ENCODE measurements at places on chromosomes 3 and 15.
A peak's percentile ranks its signal among the peaks of the same experiment; 100 is the strongest.

- DNase-seq: no peak
Measured at GRCh38 chr15:84819291-84819768, 2.2 kb downstream of the ALPK3 start.

DNA sequence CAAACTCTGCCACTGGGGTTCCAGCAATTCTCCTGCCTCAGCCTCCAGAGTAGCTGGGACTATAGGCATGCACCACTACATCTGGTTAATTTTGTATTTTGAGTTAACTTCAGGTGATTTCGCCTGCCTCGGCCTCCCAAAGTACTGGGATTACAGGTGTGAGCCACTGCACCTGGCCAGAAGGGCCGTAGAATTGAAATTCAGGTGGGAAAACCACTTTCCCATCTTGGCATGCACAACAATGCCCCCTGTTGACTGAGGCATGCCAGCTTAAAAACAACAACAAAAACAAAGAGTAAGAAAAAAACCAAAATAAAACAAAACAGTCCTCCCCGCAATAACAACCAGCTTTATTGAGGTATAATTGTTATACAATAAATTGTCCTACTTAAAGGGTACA, 32.6 kb upstream of the RAB11A start:
- DNase-seq: no peak

- no peak for DNase-seq
Measured at GRCh38 chr3:122405015-122405414, 10.8 kb downstream of the WDR5B start.

DNA sequence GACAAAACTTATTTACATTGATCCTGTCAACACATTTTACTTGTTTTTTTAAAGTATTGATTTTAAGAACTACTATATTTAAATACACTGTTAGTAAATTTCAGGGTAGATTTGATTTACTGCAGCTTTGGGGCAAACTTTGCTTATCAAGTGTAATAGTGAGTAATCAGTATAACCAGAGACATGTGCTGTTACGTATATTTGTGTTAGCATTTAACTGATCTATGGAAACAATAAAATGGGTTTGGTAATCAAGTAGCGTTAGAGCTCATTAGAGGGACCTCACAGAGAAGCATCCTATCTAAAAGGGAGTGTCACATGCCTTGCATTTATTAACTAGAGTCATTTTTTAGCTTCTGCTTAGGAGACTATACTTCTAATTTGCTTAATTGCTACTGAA, 131.5 kb upstream of the ALCAM start:
- no peak for DNase-seq

DNA sequence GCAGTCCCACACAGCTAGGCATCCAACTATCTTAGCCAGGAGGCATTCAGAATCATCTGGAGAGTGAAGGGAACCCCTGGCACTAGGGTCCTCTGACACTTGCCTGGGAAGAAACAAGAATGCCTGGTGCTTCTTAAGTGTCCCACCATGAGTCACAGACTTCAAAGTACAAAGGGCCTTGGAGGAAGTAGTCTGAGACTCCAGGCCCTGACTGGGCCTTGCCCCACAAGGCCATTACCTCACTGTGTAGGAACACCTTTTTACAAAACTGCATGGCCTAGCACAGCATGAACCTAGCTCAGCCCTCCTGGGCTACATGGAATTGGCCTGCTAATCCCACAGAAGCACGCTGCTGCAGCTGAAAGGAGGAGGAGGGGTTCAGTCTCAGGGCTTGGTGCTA, 104.5 kb upstream of the SLCO2A1 start:
- DNase-seq: no peak

DNA sequence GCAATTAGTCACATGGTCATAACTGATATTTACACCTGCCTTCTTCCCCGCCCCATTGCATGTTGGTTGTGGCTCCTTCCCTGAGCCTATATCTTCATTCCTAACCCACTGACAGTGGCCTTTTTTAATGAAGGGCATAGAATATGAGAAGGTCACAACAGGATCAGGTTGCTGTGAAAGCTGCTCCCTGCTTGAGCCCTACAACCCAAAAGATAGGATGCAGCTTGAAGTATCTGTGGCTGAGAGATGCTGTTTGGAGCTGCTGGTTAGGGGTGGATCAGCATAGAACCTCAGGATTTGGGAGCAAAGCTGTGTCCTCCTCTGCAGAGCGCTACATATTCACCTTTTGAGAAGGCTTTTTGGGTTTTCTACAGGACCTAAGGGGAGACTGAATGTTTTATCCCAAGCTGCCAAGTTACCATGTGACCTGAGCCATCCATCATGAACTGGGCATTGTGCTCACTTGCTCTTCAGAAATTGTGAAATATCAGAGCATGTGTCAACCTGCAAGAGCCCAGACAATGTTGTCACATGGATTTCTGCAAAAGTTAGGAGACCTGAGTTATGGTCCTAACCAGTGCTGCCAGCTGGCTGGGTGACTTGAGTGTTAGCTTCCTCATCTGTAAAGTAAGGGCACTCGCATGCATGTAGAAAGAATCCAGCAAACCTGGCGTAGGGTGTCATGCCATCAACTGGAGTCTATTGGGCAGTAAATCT, 49.8 kb upstream of the ARL8B start:
- no peak for DNase-seq

GRCh38 chr3:67176396-67176795, 178.3 kb downstream of the KBTBD8 start:
- DNase-seq: no peak

DNA sequence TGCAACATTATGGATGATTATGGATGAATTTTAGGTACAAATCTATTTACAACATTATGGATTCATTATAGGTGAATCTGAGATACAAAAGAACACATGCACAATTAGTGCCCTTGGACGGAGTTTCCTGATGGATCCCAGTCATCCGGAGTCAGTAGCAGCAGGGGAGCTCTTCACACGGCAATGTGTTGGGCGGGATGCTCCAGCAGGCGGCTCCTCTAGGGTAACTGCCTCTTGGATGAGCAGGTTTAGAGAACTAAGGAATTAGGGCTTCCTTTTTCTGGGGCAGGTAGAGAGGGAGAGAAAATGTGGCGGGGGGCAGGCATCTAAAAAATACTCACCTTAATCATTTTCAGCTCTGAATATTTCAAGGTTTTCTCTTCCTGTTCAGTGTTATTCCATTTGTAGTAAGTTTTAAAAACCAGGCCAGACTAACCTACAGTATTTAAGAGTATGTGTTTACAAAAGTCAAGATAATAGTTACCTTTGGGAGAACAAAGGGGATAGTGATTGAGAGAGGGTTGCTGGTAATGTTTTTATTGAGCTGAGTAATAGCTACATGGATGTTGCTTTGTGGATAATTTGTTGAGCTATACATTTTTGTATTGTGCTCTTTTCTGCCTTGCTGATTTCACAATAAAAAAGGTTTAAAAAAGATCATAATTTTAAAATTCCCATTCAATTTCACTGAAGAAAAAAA, 27.4 kb upstream of the GOLM2 start:
- no peak for DNase-seq

DNA sequence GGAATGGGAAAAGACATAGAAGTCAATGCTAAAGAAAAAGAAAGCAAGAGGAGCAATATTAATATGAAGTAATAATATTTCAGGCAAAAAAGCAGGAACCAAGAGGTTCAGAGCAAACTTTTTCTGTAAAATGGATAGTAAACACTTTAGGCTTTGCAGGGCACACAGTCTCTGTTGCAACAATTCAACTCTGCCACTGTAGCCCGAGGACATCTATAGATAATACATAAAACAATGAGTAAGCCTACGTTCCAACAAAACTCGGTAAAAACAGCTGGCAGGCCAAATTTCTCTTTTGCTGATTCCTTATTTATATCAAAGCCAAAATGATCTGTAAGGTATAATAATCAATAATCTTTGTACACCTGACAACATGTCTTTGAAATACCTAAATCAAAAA, 56.8 kb downstream of the SMAD6 start:
- DNase-seq: no peak

DNA sequence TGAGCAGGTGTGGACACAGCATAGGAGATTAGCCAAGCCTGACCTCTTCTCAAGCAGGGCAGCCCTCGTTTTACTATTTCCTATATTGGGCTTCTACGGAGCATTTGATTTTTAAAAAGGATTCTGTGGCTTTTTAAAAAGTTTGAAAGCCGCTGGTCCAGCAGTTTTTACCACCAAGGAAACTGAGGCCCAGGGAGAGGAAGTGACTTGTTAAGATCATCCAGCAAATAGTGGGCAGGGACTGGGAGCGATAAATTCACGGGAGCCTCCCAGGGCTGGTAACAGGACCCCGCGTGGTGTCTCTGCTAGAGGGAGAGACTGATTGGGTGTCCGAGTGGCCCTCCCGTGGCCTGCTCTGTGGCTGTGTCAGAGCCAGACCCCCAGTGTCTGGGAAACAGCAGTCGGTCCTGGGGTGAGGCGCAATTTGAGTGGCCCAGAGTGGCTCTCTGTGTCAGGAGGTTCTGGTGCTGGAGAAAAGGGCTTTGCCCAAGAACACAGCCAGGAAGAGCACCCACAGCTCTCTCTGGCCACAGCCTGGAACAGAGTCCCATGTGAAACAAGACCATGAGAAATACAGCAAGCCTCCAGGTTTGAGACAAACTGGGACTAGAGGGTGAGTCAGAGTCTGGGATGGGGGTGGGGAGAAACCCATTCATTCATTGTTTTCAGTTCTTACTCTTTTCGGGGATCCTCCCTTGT, 4.2 kb downstream of the FURIN start:
- DNase-seq: no peak

GRCh38 chr3:183081459-183082183, 17.7 kb downstream of the MCCC1 start:
- no peak for DNase-seq

- no peak for DNase-seq
Measured at GRCh38 chr15:40306371-40306770, 1.4 kb downstream of the PLCB2 start.

- DNase-seq: no peak
Measured at GRCh38 chr3:142779591-142779990, 55.8 kb downstream of the TRPC1 start.

DNA sequence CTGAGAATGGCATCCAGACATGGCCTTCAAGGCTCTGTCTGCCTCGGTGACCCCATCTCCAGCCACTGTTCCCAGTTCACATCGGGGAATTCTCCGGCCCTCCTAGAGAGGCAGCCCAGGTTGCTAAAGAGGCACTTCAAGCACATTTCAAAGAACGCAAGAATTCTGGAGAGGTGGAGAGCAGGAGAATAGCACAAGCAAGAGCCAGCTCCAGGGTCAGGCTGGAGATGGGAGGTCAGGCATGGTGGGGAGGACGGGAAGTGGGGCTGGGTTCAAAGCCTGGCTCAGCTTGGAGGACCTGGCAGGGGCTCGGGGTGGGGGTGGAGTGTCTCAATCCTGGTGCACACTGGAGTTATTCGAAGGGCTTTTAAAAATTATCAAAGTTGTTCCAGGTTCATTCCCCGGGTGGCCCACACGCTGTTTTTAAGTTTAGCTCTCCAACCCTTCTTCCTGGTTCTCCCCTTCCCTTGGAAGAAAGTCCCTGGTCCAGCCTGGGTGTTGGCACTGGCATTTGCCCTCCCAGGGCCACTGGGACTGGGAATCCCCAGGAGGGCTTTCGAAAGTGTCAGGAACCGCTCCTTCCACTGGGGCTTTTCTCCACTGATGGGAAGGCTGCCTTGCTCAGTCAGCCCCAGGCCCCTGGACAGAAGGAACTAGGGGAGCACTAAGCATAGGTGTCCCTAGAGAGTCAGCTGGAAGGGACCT, 35.8 kb downstream of the ZNF710 start:
- DNase-seq: no peak

DNA sequence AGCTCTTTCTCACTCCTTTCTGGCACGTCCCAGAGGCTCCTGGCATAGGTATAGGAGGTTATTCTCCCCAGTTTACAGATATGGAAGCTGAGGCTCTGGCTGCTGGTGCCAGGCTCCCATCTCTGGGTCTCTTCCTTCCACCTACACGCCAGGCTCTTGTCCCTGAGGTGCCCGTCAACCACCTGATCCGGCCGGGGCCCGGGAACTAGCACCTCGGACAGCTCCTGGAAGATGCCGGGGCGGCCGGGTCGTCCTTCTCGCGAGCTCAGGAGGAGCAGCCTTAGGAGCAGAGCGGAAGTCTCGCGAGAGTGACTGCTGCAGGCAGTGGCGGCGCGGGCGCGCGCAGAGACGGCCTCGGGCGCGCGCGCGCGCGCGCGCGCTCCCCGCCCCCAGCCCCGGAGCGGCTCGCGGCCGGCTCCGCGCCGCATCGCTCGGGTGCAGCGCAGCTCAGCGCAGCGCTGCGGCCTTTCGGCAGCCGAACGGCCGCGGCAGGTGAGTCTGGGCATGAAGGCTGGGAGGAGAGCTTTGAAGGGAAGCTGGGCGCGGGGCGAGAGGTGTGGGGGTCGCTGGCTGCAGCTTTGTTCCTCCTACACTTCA, at the start of gene SCAMP5:
Gene SCAMP5 (plus strand): TSS at position 382 of the 597 bp plus-strand sequence. CDS start 16,277 bp downstream, outside the sequence.
- peak; percentile 95 for DNase-seq

DNA sequence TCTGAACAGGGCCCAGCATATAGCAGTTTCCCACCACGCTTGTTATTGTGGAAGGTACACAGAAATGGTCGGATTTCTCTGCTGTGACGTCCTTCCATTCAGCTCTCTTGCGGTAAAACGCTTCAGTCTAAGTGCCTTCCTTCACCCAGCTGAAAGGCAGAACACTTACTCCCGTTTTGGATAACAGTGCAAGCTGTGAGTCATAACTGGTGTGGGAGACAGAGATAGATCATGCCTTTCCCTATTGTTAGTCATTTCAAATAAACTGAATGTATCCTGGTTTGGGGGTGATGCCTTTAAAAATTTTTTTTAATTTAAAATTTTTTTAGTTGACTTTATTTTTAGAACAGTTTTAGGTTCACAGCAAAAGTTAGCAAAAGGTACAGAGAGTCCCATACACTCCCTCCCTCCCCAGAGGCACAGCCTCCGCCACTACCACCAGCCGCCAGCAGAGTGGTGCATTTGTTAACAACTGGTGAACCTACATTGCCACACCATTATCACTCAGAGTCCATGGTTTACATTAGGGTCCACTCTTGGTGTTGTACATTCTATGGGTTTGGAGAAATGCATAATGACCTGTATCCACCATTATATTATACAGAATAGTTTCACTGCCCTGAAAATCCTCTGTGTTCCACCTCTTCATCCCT, 94.9 kb upstream of the NSMCE3 start:
- no peak for DNase-seq

DNA sequence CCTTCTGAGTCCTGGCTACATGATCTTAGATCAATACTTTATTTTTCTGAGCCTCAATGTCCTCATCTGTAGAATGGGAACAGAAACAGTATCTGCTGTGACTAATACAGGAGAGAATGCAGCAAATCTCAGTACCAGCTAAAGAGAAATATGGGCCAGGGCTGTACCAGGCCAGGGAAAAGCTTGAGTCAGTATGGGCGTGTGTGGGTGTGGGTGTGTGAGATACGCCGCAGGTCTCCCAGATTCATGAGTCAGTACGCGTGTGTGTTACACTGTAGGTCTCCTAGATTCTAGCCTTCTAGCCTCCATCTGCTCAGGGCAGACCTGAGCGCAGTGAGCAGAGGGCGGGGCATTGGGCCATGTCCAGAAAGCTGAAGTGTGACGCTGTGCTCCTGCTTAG, 15.2 kb downstream of the GNAI2 start:
- DNase-seq: no peak

DNA sequence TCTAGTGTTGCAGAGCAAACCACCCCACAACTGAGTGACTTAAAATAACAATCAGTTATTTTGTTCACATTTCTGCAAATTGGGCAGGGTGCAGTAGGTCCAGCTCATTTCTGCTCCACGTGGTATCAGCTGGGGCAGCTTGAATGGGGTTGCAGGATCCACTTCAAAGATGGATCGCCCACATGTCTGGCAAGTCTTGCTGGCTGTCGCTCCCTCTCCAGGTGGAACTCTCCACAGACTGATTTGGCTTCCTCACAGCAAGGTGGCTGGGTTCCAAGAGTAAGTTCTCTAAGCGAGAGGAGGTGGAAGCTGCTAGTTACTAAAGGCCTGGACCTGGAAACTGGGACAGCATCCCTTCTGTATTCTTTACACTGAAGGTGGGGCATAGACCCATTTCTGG, 213.3 kb downstream of the SLC9A9 start:
- no peak for DNase-seq
